CD4-positive, alpha-beta T cell treated with Interferon gamma for 1 hour (primary cell): ENCODE measurements at places on chromosomes 1 and 21.

- DNase-seq: no peak
Observed at GRCh38 chr1:60000625-60001024, 72.9 kb downstream of the C1orf87 start.

DNA sequence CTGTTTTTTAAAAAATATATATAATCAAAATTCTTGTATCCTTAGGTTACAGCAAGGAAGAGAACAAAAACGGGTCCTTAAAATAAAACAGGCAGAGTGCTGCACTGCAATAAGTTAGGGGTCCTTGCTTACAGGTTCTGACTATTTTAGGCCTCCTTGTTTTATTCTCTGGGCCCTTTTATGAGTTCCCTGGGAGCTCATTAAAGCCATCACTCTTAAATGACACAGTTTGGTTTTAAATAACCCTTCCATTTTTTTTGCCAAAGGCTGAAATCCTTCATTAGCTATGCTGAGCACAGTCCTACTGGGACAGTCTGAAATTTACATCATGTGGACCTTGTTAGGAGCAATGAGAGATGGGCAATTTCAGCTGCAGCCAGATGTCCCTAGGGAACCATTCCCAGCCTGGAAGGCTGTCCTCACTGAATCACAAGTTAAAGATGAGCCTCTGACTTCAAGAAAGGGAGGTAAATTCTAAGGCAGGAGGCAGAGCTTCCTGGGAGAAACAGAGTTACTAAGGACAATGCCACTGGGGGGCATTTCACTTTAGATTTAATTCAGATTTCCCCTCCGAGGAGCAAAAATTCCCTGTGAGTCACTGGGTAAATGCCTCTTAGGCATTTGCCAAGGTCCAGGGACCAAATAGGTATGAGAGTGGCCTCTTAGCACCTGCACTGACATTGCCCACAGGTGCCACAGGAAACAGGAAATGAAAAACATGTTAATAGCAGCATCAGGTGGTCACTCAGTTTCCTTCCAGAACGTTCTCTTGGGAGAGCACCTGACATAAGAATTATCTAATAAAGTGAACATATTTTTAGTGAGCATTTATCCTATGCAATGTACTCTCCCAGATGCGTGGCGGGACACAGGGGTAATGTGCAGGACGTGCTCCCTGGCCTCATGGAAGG, 3.8 kb upstream of the MUL1 start:
- DNase-seq: no peak

DNA sequence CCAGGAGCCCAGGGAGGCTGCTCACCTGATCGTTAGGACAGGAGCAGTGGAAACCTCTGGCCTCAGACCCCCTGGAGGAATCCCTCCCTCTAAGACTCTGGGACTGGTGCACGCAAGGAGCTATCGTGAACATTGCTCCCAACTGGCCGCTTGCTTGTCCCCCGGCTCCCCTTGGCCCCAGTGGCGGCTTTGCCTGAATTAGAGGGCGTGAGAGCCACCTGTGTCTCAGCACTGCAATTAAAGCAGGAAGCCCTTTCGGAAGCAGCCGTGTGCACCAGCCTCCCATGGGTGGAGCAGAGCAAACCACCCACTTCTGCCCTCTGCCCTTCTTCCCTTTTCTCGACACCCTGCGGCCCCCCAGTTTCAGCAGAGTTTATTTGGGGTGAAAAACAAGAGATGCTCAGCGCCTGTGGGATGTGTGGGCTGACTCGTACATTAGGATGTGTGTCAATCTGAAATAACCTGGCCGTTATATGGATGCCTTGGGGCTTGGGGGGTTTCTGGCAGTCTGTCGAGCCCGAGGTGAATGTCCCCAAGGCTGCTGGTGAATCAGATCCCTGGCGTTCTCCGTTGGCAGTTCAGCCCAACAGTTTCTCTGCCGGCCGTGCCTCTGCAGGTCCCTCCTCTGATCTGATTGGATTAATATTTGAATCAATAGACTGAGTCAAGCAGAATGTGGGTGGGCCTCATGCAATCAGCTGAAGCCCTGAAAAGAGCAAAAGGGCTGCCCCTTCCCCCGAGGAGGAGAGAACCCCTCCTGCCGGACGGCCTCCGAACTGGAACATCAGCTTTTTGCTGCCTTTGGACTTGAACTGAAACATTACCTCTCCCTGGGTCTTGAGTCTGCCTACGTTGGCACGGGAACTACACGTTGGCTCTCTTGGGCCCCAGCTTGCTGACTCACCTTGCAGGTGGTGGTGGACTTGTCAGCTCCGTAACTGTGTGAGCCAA, 7.3 kb upstream of the UMODL1 start:
- peak; percentile 69 for DNase-seq

DNA sequence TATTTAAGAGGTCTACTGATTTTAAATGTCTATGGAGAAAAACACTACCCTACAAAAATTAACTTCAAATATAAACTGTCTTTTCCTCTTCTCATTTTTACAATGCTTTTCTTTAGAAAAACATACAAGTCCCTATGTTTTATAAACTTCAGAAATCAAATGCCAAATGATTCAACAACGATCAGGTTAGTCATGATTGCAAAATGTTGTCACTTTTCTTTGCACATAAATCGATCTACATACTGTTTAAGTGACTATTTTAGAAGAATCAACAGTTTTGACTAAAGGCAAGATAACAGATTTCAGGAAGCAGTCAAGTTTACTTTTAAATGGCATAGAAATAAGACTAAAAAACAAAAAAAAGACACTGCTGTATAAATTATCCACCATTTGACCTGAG, 168.7 kb downstream of the GPATCH2 start:
- DNase-seq: no peak

GRCh38 chr1:165717918-165718515, 19.7 kb upstream of the ALDH9A1 start:
- DNase-seq: peak; percentile 3

DNA sequence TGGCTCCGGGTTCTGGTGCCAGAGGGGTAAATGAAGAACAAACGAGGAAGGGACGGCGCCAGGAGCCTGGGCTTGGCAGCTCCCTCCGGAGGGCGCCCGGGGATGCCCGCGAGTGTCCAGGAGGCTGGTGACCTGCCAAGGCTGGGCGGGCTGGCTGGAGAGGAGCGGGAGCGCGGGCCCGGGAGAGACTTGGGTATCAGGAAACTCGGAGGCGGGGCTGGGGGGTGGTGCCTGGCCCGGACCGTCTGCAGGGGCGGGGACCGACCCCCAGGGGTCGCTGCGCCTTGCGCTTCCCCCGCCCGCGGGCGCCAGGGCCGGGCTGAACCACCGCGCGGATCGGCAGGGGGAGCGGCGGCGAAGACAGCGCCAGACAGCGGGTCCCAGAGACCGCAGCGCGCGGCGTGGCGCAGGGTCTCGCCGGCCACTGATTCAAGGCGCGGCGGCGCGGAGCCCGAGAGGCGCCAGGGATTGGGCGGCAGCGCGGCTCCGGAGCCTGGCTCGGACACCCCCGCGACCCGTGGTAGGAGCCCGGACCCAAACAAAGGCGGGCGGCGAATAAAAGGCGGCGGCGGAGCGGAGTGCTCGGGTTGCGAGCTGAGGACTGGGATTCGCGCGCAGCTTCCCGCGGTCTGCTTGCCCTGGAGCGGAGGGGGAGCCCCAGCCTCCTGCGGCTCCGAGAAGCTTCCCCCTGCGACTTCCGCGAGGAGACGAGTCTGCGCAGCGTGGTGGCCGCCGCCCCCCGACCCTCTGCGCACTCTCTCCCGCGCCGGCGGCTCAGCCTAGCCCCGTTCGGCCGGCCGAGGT, at the start of gene DISP3:
Gene DISP3 (plus strand): TSS at position 585 of the 804 bp plus-strand sequence. CDS start 21,838 bp downstream, outside the sequence.
- peak; percentile 53 for DNase-seq

GRCh38 chr1:205325334-205325884, 3.9 kb upstream of the NUAK2 start:
- peak; percentile 56 for DNase-seq

DNA sequence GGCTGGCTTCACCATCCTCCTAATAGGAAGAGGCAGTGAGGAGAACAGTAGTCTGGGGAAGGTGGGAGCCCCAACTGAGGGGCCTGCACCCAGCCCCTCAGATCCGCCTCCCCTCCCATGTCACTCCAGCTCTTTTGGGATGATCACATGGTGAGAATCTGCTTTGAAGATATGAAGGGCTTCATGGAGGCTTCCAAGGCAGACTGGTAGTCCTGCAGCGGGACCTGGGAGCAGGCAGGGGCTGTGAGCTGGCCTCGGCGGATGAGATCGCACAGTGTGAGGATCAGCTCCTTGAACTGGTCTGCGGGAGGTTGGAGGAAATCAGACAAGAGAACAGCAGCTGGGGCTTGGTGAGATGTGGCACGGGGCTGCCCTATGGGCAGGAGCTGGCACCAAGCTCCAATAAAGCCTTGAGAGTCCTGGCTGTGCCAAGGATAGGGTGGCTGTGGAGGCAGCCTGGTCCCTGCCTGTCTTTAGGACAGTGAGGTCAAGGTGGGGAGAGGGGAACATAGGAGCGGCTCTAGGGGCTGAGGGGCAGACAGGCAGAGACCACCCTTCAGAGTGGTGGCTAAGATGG, 12.3 kb upstream of the SRSF4 start:
- DNase-seq: no peak

GRCh38 chr1:98049370-98050135, 128.7 kb upstream of the DPYD start:
- DNase-seq: no peak

DNA sequence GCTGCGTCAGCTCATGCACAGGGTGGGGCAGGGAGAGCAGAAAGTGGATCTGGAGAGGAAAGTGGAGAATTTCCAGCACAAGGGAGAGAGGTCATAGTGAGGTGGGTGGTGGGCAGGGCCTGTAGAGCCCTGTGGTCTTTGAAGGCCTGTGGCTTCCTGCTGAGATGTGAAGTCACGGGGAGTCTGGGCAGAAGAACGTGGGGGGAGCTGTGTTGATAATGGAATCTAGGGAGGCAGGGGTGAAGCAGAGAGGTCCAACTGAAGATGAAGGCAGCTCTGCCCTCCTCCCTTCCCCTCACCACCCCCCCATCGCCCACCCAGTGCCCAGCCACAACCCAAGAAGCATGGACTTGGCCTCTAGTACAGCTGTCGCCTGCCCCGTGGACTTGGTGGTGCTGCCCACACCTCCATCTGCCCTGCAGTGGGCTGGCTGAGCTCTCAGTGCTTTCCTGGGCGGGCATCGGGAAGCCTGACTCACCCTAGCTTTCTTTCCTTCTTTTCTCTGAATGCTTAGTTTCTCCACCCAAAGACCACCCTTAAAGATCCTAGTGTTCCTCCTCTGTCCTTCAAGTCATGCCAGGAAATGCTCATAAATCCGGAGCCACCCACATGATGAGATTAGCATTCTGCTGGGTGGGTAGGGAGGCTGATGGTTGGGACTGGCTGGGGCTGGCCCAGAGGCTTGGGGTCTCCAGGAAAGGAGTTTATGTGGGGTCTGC, 186.1 kb downstream of the TRABD2B start:
- no peak for DNase-seq

DNA sequence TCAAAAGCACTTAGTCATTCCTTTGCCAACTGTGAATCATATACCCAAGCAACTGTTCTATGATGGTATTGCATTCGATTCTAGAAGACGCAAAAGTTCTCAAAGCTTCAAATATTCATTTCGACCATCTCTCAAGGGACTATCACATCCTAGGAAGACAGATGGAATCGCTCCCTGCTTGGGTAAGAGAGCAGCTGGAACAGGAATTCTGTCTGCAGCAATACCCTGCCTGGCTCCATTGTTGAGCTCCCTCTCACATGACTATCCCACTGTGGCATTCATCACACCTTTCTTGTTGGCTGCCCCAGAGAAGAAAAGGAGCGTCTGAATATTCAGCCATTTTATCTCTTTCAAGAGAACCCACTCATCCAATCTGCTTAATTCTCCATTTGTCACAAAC, 397.7 kb downstream of the NTNG1 start:
- no peak for DNase-seq

DNA sequence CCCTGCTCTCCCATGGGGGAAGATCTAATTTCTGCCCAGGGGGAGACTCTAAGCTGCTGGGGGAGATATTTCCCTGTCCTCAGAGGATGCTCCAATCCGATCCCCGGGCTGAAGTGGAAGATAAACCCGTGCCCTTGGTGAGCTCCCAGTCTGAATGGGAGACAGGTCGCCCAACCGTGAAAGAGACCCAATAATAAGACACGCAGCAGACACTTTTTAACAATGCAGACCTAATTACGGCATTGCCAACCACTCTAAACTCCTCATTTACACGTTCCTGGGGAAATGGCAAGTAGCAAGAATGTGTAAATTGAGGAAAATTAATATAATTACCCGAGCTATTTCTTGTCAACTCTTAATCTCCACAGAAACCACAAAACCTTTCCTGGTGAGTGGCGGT, 48.7 kb upstream of the ACTL8 start:
- DNase-seq: no peak

DNA sequence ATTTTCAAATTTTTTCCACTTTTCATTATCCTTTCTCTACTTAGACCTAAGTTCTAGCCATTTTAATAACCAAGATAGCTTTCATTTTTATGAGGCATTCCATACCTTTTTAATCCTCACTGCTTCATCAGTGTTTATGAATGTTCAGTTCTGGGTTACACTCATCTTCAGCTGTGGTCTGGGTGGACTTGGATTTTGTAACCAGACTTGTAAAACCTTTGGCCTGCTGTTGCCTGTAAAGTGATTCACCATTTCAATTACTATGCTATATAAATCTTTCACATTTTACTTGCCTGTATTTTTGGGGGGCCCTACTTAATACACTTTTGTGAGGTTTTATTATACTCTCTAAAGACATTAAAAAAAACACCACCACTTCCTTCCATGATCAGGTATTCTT, 46.2 kb downstream of the USP25 start:
- DNase-seq: no peak

GRCh38 chr1:184218458-184219075, 167.0 kb downstream of the TSEN15 start:
- no peak for DNase-seq

- DNase-seq: no peak
Observed at GRCh38 chr1:208225954-208226937, 17.9 kb downstream of the PLXNA2 start.

DNA sequence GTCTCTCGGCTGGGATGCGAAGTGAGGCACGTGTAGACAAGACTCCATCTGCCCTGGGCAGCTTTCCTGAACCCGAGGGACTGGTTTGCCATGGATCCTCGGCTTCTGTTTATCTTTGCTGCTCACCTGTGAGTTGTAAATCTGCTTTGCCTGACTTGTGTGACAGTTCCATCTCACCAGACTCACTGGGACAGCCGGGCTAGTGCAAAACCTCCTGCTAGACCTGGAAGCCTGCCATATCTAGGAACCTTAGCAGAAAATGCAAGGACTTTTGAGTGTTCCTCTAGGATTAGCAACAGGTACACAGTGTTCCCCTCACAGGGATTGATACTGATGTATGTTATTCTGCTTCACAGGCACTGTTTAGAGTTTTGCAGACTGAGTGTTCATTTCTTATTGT, 218.6 kb downstream of the URB2 start:
- DNase-seq: no peak

DNA sequence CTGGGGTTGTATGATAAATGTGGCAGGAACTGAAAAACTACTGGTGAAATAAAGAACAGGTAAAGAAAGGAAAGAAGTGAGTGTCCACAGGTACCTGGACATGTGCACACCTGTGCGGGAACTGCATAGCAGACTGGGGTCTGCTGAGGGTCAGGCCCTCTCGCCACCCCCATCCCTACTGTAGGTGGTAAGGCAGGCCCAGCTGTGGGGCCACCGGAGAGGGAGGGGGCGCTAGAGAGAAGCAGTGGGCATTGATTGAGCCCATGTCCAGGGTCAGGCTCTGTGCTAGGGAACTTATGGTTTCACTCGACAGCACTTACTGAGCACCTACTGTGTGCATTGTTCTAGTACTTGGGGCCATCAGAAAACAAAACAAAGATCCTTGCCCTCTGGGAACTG, 400.5 kb downstream of the MATN1 start:
- DNase-seq: no peak

GRCh38 chr1:206658981-206659273, 23.6 kb downstream of the DYRK3 start:
- DNase-seq: no peak
